Activated T-cell treated with anti-CD3 and anti-CD28 coated beads for 1 hour (primary cell): ENCODE measurements at places on chromosomes 1 and 21.

GRCh38 chr1:229507502-229507901, 639 bp downstream of the NUP133 start:
- DNase-seq, result no peak

DNA sequence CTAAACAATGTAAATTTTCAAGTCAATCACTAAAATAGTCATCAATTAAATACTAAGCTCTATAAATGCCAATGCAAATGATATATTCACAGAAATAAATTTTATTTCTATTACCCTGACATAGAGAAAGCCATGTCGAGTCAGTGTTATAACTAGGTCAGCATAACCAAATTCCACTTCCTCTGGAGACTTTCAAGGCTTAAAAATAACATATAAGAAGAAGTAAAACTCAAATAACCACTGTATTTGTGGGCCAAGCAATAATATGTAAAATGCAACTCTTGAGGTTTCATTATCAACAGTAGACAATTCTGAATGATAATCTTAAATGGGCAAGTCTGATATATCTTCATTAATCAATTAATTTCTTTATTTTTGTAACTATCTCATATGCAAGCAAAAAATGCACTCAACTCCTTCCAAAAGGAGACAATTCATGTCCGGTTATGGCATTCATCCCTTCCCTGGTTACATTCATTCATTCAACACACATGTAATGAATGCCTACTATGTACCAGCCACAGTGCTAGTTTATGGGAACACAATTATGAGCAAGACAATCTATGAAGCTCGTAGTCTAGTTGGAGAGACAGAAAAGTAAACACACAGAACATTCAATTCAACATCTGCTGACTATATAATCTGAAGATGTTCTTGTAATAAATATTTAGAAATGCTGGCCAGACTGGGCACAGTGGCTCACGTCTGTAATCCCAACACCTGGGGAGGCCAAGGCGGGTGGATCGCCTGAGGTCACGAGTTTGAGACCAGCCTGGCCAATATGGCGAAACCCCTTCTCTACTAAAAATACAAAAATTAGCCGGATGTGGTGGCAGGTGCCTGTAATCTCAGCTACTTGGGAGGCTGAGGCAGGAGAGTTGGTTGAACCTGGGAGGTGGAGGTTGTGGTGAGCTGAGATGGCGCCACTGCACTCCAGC, 37.1 kb upstream of the CAP1 start:
- no peak for DNase-seq

DNA sequence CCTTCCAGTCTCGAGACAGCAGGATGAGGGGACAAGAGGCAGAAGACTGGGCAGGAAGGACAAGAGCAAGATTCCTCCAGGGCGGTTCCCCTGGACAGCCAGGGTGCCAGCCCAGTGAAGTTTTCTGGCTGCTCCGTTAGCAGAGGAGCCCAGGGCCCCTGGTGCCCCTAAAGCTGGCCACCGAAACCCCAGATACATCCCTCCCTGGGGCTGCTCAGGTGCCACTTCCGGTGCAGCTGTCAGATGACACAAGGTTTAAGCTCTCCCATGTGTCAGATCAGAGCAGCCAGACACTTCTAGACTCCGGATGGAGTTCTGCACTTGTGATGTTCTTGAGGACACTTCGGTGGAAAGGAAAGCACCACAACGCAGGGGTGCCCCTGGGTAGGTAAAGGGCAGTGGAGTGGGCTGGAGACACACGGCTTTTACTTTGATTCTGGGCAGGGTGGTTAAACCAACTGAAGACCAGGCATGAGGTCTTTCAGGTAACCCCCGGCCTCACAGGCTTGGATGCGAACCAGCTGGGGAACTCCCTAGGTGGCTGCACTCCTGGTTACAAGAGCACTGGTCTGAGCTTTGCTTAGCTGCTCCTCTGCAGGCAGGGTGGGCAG, 85.7 kb downstream of the ITPKB start:
- DNase-seq, result peak; percentile 45

DNA sequence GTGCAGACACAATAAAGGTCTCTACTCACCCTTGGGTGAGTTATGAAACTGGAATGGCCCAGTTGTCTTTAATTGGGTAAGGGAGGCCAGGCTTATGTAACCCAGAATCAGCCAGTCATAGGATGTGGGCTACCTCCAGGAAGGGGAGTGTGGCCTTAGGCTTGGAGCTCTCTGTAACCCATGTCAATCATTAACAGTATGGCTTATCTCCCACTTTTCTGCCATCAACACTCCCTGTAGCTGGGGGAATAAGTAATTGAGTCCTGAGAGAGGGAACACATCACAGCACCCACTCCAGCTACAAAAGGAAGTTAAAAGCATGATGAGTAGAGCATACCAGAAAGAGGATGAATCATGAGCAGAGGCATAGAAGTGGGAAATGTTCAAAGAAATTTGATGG, 327.0 kb upstream of the DUSP10 start:
- DNase-seq, result no peak

DNA sequence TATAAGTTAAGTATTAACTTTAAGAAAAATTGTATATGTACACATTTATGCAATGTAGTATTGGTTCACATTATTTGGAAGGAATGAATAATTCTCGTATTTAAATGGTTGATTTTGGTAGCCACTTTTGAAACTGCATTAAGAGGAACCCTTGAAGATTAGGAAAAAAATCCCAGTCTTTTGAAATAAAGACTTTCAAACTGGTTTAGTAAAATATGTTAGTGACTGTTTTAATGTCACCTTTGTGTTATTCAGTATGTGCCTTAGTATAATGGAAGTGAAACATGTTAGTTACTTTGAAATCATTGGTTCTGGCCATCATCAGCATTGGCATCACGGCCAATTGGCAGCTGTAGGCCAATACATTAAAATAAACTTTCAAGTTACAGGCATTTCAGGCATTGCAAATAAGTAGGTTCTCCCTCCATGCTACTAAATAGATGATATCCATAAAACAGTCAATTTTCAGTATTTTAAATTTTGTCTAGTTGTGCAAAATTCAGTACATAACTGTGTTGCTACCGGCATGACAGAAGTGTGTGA, 4.4 kb downstream of the MIER1 start:
- DNase-seq, result no peak
